ENCODE measurements at places on chromosomes 2 and 18.

- DNase-seq: no peak
Observed at GRCh38 chr2:134391751-134392160, 137.9 kb downstream of the MGAT5 start.

DNA sequence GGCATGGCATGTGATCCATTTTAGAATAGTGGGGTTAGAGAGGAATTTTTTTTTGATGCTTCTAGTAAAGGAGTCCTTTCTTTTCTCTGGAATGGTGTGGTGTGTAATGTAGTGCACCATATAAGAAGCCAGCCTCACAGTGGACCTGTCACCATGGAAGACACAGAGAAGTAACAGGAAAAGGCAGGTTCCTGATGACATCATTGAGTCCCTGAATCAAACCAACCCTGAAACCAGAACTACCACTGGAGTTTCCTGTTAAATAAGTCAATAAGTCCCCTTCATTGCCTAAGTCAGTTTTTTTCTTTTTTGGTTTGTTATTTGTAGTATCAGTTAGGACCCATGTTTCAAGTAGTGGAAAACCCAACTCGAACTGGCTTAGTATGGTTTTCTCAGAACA lies 11.9 kb downstream of the ADCYAP1 start:
- DNase-seq: no peak

DNA sequence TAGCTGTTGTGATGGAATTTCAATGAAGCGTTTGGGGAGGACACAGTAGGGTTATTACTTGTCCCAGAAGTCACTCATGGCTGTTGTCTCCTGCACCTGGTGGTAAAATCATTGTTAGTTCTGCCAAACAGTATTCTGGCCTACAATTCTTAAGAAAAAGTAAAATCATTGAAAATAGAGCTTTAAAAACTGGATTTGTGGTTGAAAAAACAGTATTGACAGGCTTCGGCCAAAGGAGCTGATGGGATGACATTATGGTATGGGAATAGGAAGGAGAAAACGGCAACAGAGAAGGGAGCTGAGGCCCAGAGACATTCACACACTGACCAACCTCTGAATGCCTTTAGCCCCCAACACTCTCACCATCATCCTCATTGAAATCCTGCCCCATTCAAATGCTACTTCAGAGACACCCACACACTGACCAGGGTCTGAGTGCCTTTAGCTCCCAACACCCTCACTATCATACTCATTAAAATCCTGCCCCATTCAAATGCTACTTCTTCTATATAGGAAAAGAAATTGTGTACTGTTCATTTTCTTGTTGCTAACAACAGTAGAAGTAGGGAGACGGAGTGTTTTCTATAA lies 114.1 kb upstream of the OSR1 start:
- no peak for DNase-seq

GRCh38 chr2:183070942-183071844 lies 7.4 kb upstream of the DUSP19 start:
- peak; percentile 70 for DNase-seq
